HAP-1 (cell line): ENCODE measurements at places on chromosomes 12 and 14.

GRCh38 chr12:41576925-41577324 is 388.8 kb downstream of the PDZRN4 start:
- DNase-seq, result no peak

DNA sequence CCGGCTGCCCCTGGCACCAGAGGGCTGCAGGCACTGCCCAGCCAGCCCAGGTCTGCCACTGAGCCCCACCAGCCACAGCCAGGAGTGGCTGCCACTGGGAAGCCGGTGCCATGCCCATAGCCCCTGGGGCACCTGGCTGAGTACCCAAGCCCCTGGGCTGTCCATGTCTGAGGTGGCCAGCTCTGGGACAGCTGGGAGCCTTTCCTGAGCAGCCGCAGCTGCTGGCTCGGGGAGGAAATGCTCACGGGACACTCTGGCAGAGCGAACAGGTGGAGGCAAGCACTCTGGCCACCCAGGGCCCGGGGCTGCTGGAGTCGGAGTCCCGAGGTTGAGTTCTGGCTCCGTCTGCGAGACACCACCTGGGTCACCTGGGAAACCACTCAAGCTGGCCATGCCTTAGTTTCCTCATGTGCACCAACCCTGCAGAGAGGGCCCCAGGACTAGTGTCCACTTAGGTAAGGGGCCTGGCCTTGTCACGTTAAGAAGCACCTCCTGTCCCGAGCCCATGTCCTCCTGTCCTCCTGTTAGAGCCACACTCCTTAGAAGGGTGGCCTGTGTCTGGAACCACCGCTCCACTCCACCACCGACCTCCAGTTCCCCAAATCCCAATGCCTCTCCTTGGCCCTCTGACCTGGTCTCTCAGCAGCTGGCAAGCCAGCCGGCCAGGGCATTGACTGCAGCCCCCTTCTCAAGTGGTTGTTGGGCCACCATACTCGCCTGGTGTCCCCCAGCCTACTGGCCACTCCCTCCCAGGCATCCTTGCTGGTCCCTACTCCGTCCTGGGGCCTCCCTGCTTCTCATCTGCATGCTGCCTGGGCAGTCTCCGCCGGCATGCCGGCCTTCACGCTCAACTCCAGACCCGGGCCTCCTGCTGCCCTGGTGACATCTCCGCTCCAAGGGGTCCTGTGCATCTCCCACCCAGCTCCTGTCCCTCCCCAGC is 45.3 kb downstream of the BEGAIN start:
- no peak for DNase-seq

GRCh38 chr14:90816681-90817436 is 629 bp upstream of the TTC7B start:
- DNase-seq, result no peak

- DNase-seq, result no peak
Measured at GRCh38 chr14:24847568-24848095, 202.3 kb downstream of the STXBP6 start.

- DNase-seq, result no peak
Measured at GRCh38 chr12:49521389-49521788, 17.4 kb upstream of the KCNH3 start.

DNA sequence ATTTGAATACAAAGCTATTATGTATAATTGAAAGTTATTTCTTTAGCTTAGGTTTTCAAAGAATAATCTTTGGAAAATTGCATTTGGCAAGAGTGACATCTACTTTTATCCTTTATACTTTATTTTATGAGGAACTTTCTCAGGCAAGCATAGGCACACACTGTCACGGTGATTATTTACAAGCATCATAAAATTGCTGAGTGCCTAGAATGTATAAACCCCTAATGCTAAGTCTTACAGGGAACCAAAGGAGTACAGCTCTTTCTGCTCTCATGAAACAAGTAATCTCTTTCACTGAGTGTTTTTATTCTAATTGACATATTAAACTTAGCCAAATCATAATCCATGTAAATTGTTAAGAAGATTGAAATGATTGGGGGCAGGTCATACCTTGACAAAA is 154.9 kb downstream of the FSCB start:
- peak; percentile 72 for DNase-seq

GRCh38 chr12:62279961-62280360 is 19.8 kb downstream of the USP15 start:
- DNase-seq, result no peak

GRCh38 chr14:54025661-54026060 is 69.0 kb upstream of the BMP4 start:
- peak; percentile 20 for DNase-seq

DNA sequence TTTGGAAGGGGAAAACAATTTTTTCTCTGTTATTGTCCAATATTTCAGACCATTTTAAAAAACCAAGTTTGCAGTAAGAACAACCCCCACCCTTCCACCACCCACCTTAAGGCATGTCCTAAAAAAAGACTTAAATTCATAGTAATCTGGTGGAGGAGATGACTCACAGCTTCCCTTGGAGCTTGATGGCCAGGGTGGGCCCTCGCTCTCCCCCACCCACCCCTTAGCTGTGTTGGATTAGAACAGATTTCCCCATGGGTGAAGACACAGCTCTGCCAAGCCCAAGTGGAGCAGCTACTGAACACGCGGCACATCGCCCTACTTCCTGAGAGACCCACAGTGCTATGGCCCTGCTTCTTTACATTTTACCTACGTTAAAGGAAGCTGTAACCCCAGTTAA is 140.3 kb downstream of the GCH1 start:
- no peak for DNase-seq

DNA sequence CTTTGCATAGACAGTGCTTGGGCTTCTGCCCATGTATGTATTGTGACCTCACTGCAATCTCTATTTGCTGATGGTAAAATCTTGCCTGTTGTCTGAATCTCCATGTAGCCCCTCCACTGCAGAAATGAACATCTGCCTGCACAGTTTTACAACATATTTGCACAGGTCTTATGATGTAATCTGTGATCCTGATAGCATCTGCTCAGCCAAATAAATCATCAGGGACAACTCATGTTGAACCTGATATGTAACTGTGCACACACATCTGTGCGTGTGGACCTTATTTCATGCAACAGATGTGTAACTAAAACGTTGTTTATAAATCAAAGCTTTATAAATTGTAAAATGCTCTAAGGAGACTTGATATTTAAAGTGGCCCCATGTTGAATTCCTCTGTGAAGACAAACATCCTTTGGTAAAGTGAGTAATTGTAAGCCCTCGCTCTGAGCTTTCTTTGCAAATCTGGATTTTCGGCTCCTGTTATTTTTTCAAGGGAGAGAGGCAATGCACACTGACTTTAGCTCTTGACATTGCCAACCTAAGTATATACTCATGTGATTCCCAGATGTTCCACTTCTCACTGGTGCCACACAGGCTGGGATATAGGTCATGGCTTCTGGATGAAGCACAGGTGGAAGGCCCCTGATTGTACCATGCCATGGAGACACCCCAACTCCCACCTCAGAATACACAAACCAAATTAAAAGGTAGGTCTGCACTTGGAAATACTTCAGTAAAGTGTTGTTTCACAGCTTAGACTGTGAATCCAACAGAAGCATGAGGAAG is 371.3 kb downstream of the GRIN2B start:
- DNase-seq, result no peak

DNA sequence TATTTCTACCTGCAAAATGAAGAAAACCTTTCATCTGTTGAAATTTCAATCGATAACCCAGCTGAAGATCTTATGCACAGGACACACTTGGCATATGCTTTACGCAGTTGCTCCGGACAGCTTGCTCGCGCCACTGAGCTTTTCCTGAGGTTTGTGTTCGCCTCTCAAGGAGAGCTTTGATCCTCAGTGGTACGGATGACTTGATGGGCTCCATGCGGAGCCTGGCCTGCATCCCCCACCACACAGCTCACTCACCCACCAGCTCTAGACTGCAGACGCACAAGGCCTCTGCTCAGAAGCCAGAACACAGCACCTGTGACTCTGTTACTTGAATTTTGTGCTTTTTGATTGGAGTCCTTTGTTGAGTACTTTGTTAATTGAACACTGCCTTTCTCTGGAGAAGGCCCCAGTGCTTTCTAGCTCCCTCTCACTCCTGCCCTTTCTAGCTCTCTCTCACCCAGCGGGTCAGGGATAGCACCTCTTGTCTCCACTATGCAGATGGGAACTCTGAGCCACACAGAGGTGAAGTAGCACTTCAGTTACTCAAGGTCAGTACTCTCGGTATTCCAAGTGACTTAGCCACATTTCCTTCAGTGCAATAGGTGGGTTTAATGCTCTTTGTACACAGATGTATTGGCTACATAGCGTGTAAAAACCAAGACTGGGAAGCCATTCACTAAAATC is 52.1 kb downstream of the TBC1D30 start:
- no peak for DNase-seq

DNA sequence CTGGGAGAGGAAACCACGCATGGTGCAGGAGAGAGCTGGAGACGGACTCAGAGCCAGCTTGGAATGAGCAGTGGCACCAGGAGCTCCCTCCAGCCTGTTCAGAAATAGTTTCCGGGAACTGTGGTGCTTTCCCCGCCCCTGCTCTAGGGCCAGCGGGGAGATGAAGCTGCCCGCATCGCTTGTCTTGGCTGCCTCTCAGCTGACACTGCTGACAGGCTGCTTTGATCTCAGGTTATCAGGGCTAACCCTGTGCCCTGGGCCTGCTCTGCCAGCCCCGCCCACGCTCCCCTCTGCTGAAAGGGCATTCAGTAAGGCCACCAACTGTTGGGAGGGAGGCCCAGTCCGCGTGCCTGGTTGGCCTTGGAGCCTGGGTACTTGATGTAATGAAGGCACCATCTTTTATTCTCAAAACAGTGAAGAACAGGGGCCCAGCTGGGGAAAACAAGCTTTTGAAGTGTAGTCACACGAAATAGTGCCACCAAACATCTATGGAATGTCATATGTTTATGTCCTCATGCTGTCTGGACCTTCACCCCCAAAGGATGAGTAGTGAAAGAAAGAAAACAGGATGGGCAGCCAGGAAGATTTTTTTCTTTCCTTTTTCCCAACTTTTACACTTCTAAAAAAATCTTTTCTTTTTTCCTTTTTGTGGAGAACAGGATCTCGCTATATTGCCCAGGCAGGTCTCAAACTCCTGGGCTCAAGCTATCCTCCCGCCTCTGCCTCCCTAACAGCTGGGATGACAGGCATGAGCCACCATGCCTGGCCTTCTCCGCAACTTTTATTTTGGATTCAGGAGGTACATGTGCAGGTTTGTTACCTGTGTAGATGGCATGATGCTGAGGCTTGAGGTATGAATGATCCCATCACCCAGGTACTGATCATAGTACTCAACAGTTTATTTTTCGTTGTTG is 115.9 kb upstream of the TBX3 start:
- DNase-seq, result no peak

- DNase-seq, result no peak
Measured at GRCh38 chr14:85466678-85467077, 63.3 kb upstream of the FLRT2 start.

DNA sequence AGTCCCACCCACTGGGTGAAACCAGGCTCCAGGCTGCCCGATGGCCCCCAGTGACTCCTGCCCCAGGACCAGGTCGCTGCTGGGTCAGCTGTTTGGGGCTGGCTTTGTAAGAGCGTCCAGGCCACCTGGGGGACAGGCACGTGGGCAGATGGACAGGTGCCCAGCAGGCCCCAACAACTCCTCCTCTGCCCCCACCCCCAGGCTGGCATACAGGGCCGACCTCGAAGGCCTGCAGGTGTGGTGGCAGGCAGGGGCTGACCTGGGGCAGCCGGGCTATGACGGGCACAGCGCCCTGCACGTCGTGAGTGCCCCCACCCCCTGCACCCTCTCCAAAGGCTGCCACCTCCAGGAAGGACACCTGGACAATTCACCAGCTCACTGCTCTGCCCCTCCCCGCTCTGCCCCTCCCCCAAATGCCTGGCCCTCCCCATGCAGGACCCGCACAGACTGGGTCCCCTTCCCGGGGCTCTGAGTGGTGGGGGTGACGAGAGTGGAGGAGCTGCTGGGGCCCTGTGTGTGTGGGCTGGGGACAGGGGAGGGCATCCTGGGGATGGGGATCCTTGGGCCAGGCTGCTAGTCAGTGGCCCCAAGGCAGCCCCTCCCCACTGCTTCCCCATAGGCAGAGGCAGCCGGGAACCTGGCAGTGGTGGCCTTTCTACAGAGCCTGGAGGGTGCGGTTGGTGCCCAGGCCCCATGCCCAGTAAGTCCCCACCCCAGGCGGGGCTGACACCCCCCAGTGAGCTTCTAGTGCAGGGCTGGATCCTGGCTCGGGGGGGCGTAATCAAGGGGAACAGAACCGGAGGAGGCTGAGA is 26.0 kb downstream of the ASPG start:
- DNase-seq, result no peak

GRCh38 chr14:94330432-94330831 is 7.3 kb upstream of the SERPINA6 start:
- DNase-seq, result no peak

DNA sequence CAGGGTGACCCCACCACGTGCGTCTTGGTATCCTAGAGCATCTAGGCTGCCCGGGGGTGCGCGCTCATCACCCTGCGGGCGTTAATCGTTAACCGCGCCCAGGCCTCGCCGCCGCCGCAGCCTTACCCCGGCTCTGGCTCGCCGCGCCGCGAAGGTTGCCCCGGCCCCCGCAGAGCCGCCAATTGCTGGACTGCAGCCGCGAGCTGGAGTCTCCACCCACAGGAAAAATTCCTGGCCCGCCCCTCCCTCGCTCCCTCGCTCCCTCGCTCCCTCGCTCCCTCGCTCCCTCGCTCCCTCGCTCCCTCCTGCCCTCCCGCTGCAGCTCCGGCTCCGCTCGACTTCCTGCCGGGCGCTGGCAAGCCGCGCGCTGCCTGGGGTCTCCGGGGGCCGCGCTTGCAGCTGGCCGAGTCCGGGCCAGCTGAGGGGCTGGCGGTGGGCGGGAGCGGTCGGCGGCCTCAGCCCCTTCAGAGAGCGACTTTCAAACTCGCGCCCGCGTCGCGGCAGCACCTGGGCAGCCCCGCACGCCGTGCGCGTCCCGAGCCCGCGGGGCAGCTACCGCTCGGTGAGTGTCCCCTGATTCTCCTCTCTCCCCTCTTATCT is at the start of gene PLEKHG3:
PLEKHG3 (plus strand) TSS at position 282 of the 600 bp plus-strand sequence. CDS start 23,208 bp downstream, outside the sequence.
- peak; percentile 92 for DNase-seq

DNA sequence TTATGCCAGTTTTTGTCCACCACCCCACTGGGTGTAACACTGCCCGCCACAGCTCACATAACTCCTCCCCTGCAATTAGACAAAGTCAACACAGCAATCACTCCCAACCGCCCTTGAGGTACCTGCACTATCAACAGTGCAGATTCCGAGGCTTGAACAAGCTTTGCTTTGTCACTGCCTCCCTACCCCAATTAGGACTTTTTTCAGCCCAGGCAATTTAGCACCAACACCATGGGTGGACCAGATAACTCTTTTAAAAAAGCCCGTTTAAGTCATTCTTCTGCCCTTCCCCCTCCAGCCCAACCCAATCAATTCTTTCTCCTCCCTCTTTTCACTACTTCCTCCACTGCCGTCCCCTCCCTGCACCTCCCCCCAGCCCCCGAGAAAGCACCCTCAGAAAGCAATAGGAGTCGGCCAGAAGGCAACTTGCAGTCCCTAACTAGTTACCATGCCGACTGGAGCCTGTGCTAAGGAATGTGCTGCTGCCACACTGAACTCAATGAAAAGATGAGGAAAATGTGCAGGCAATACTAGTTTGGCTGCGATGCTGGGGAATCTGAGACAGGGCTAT is 45.7 kb upstream of the OTX2 start:
- DNase-seq, result peak; percentile 90

GRCh38 chr12:100154474-100155247 is 12.0 kb upstream of the BLTP3B start:
- DNase-seq, result peak; percentile 91

- DNase-seq, result no peak
Measured at GRCh38 chr12:41008472-41008871, 179.6 kb upstream of the PDZRN4 start.
